COR-L47 (cell line): ENCODE measurements at places on chromosomes 4 and X.
A peak's percentile ranks its signal among the peaks of the same experiment; 100 is the strongest.

DNA sequence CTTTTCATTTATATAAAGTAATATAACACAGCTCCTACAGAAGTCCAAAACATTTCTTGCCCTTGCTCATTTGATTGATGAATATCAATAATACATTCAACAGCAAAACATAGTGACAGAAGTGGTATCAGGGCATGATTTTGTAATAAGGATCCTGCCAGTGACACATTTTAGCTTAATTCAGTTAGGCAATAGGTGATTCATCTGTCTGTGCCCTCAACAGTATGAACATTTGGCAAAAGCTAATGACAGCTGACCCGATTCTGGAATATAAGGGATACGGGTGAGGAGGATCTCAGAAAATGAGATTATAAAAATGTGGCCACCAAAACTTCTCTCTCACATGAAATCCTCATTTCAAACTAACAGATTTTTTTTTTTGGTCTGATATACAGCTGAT, 294.0 kb downstream of the CAMK2D start:
- DNase-seq, result no peak

GRCh38 chr4:71402616-71403015, 63.8 kb downstream of the SLC4A4 start:
- no peak for DNase-seq

GRCh38 chrX:97199501-97199900, 315.8 kb downstream of the RPA4 start:
- DNase-seq, result no peak

DNA sequence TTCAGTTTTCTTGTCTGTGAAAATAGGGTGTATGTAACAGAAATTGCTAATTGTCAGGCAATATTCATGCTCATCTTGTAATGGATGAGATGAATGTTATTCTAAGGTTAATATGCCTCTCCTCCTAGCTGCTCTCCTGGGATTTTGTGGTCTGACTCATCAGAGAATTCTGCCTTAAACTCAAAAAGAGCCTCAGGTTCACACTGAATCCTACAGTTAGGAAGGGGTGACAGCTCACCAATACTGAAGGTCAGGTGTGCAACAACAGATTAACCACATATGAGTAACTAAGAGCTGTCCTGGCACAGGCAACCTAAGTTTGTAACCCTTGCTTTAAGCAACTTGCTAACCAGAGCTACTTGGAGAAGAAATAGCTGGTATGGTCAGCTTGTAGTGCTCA, 197.7 kb downstream of the SPATA18 start:
- DNase-seq, result no peak

DNA sequence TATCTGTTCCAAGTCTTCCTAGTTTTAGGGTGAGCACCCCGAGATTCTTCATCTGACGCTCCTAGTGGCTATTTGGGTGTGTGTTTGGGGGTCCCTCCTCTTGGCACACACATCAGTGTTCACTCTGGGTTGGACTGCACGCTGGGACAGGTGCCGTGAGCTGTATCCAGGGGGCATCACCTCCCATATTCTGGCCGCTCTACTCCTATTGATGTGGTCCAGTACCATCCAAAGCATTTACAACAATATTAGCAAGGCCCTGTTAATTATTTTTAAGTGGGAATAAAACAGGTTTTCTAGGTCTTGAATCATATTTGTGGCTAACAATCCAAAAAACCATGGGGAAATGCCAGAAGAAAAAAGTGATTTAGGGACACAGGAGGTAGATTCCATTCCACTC, 26.4 kb downstream of the CYTL1 start:
- DNase-seq, result no peak

DNA sequence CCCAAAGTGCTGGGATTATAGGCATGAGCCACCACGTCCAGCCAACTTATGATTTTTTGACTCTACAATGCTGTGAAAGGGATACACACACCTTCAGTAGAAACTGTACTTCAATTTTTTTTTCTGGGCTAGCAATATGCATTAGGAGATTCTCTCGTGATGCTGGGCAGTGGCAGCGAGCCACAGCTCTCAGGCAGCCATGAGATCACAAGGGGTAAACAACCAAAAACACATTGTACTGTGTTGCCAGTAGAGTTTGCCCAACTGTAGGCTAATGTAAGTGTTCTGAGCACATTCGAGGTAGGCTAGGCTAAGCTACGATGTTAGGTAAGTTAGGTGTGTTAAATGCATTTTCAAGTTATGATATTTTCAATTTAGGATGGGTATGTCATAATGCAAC, 25.7 kb downstream of the RAB33A start:
- DNase-seq, result no peak

DNA sequence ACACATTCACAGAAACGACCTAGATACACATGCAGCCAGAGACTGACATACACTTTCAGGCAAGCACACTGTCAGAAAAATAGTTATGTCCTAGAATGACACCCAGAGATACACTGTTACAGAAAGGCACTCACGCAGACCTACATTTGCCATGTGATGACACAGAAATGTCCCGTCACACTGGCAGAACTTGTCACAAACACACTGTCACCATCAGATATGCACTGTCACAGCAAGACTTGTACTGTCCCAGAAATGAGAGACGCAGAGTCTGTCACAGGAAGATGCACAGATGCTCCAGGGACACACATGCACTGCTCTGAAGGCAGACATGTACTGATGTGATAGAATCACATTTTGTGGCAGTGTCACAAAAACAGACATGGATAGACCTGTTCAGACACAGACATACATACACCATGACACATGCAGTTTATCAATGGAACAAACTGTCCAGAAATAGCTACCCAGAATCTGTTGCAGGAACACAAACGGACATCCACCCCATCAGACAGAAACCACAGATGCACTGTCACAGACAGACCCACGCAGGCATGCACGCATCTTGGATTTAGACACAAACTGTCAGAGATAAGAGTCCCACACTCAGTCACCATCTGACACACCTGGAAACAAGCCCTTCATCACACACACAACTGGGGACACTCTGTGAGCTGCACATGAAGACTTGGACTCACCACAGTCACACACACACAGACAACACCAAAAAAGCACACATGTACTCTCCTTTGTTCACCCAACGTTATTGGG, 1.3 kb upstream of the PIM2 start:
- no peak for DNase-seq

- no peak for DNase-seq
These were observed 30.4 kb downstream of the FAT1 start for GRCh38 chr4:186693159-186693815.

DNA sequence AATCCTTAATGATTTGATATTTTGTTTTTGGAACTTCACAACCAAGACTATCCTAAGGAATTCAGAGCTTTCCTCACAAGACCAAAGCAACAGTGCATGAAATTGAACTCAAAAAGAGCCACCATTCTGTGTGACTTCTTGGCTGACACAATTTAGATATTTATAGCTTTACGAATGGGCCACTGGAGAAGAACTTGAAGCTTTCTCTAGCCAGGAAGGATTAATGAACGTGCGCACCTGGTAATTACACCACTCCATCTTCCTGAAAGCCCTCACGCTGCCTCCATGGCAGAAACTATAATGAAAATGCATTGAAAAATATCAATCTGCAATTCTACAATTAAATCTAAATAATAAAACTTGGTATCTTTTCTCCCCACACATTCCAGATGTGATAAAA, 1057.8 kb downstream of the DMD start:
- no peak for DNase-seq

GRCh38 chr4:154407443-154407842, 84.2 kb downstream of the DCHS2 start:
- DNase-seq, result no peak

- peak; percentile 11 for DNase-seq
These were observed 35.8 kb downstream of the ATXN3L start for GRCh38 chrX:13283950-13284546.

- no peak for DNase-seq
These were observed 35.3 kb downstream of the BOD1L1 start for GRCh38 chr4:13592220-13592619.

GRCh38 chr4:105674011-105674410, 34.5 kb downstream of the INTS12 start:
- DNase-seq, result no peak

DNA sequence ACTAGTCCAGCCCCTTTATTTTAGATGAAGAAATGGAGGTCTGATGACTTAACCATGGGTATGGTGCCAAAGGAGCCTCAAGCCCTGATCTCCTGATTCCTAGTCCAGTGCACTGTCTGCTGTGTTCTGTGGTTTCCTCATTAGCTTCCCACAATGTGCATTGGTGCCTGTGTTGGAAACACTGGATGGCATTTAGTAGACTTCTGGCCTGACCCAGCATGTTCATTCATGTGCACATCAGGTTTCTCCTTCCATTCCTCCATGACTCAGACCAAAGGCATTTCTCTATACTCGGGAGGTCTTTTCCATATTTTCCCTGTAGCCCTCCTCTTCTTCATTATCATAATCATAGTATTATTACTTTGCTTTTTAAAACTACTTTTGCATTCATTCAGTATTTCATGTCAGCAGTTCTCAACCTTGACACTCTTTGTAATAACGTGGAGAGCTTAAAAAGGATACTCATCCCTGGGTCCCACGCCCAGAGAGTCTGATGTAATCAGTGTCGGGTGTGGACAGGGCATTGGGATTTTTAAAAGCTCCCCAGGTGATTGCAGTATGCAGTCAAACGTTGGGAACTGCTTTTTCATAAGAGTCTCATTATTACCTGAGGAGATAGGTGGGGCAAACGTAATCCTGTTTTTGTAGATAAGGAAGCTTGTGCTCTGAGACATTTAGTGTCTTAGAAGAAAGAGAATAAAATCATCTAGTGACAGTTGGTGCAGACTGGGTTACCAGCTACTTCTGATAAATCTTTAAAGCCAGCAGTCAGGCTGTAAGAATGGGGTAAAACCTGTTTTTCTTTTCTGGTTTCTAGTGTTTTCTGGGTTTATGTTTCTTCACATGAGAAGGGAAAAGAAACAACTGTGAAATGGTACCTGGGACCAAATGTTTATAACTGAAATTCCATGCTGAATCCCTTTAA, 40.9 kb upstream of the XK start:
- no peak for DNase-seq

- no peak for DNase-seq
These were observed 18.6 kb downstream of the PSMD10 start for GRCh38 chrX:108072746-108073145.

DNA sequence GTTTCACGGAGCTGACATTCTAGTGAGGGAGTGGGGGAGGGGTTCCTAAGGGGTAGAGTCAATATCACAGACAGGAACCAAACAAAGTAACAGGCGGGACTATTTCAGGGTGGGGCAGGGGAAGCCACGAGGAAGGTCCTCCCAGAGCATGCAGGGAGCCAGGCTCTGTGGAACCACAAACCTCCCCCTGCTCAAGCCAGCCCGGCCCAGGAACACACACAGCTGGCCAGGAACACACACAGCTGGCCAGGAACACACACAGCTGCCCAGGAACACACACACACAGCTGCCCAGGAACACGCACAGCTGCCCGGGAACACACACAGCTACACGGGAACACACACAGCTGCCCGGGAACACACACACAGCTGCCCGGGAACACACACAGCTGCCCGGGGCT, 24.8 kb downstream of the EVC2 start:
- DNase-seq, result no peak

GRCh38 chr4:169621731-169622492, 1.5 kb downstream of the CLCN3 start:
- peak; percentile 28 for DNase-seq

DNA sequence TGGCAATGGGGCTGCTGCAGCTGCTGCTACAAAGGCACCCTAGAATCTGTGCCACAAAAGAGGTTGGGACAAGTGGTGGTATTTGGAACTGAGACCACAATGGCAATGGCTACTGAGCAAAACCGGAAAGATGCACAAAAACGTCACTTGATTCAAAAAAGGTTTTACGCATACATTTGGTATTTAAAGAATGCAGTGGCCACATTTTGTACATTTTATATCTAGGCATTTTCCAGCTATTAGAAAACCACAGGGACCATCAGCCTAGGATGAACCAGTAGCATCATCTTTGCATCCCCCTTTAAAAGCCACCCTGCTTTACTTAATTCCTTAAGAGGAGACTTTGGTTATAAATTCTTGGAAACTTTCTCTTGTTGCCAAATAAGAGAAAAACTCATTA, 104.8 kb upstream of the CXCL13 start:
- DNase-seq, result no peak

DNA sequence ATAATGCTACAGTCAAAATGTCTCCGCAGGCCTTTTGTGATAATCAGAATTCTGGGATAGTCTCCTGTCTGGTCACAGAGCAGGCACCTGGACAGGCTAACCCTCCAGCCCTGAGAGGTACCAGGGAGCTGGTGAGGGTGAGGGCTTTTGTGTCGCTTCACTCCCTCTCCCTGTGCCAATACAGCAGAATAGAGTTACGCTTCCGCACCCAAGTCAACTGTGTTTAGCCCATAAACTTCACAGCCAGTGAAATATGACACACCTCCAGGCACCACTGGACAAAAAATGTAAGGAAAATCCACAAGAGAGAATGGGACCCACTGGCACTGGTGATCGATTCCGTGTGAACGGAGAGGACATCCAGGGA, 1.3 kb downstream of the GAK start:
- no peak for DNase-seq
